ENCODE measurements at places on chromosomes 2 and 18.

DNA sequence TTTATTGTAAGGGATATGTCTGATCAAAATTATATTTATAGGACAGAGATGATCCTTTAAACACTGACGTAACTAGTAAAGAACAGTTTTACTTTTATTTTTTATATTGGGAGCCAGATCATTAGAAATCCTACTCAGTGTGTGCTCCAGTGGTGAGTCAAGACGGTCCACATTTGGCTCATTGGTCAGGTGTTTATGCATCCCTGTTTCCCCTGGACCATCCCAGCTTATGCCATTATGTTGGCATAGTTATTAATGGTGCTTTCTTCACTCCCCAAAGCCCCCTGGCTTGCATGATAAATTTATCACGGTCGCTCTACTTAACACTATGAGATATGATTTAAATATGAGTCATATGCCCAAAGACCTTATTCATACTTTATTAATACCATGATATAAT, 293.4 kb downstream of the XIRP2 start:
- DNase-seq, result no peak

- DNase-seq, result no peak
Measured at GRCh38 chr18:36872329-36872728, 43.4 kb downstream of the KIAA1328 start.

GRCh38 chr2:85601771-85602475, 575 bp downstream of the TMEM150A start:
- no peak for DNase-seq

DNA sequence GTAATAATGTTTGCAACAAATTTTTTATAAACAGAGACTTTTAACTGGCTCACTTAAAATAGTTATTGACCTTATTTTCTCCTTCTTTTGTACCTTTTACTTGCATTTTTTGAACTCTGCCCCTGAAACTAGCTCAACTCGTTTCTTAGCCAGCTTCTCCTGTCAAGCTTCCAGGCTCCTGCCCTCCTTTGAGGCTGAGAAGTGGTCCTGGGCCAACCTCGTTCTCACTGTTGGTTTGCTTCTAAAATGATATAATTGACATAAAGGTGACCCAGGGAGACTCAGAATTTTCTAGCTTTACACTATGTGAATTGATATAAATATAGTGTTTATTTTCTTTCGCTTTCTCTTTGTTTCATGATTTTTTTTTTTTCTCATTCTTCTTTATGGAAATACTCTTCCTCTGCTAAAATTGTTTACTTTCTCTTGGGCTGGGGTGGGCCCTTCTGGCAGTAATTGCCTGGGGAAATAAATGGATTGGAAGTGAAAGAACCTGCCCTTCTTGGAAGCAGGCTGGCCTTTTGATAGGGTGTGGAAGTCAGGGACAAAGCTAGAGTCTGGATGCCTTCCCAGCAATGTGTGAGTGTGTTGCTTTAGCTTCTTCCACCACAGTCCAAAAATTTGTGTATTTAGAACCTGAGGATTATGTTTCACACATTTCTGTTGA, 30.7 kb downstream of the GPD2 start:
- no peak for DNase-seq

DNA sequence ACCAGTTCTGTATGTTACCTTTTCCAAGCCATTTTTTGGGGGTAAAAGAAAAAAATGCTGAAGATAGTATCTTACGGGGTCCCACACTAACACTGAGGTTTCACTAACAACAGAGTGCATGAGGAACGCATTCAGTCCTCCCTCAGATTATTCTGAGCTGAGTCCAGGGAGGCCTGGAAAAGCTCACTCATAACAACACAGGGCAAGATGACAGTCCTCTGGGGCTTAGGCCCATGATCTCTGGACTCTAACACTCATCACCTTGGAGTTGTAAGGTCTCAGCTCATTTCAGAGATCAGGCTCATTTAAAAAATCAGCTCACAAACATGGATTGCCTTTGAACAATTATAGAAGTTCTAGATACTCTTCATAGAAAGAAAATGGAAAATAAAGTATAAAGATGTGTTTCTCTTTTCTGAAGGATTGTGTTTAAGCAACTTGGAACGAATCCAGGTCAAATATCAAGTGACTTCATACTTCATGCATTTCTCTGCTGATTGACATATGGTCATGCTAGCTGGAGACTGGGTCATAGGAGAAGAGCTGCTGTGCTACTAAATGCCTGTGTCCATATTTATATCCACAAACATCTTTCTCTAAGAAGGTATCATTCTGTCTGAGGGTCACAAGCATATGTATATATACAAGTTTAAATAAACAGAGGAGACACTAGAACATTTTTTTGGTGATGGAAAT, 265.8 kb downstream of the ALK start:
- no peak for DNase-seq

DNA sequence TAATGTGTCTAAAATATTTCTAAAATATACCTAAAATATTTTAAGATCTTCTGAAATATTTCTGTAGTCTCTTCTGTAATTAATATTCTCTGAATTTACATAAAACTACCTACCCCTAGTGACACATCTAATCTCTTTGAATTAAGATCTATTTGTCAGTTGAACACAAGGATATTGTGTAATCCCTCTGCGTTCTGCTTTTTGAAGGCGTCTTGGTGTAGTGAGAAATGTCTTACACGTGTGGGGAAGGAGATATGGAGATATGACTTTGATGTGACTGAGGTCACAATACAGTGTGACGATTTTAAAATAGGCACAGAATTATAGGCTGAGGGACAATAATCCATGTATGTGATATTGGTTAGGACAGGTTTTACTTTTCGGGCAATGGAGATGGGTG, 79.8 kb downstream of the DOK6 start:
- DNase-seq, result no peak

- DNase-seq, result no peak
Measured at GRCh38 chr2:60926741-60927552, 45.6 kb downstream of the REL start.

Measured in posterior cingulate gyrus (tissue), 11 donors.